ENCODE measurements at places on chromosomes 11 and 22.
A peak's percentile ranks its signal among the peaks of the same experiment; 100 is the strongest.

GRCh38 chr11:73192272-73192671, 25.8 kb upstream of the P2RY2 start:
- DNase-seq, result no peak

DNA sequence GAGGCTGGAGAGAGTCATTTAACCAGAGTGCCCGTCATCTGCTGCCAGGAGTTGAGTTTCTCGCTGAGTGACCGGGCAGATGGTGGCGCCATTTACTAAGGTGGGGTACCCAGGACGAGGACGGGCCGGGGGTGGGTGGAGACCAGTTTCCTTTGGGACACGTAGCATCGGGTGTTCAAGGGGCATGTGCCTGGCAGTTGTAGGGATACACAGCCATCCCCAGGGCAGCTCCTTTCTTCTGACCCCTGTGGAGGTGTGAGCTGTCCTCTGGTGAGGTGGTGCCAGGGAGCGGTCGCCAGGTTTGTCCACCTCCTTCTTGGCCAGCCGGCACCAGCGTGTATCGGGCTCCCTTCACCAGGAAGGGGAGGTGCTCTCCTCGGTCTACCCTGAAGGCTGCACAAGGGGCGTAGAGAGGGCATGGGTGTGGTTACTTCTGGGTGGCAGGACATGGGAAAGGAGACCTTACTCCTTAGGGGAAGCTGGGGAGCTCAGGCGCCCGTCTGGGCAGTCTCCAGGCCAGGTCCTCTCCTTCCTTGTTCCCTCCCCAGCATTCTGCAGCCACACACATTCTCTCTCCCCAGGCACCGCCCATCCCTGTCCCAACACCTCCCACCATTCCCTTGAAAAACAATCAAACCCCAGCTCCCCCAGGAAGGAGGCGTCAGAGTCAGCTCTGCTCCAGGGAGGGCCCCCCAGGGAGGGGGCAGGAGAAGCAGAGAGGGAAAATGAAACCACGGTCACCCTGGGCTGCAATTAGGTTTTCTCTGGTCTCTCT, 10.3 kb upstream of the MB start:
- DNase-seq, result peak; percentile 85

DNA sequence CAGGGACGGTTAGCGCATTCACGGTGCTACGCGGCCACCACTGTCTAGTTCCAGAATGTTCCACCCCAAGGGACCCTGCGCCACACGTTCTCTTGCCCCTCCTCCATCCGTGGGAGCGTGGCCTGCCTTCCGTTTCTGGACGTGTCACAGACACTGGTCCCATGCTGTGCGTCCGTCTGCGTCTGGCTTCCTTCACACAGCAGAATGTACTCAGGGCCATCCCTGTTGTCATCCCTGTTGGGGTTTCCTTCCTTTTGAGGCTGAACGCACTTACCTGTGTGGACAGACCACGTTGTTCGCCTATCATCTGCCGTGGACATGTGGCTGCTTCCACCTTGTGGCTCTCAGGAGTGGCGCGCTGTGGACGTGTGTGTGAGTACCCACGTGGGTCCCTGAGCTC, 24.9 kb downstream of the BRSK2 start:
- DNase-seq, result no peak

DNA sequence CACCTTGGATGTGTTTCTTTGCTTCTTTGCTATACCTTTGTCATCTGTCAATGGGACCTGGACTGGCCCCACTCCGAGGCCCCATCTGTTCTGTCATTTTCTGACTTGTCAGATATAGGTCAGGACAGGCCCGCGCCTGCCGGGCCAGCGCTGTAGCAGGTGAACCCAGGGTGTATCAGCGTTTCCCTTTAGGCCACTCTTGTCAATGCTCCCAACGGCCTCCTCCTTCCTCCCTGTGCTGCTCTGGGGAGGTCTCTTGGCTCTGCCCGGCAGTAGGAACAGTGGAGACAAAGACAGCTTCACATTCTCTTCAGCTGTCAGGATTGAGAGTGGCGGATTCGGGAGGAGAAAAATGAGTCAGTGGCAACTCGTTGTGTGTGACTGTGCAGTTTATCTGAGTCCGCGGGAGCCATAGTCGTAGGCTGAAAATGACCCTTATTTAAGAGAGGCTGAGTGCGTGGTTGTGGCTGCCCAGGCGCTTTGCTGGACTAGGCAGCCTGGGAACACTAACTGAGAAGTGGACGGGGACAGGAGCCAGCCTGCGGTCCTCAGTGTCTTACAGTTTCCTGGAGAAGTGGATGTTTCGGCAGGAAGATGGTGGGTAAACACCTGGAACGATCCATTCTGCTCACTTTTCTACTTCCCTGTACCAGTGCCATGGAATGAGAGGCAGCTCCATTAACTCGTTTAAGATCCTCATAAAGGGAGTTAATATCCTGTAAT, 102.3 kb downstream of the PRR5L start:
- DNase-seq, result no peak

DNA sequence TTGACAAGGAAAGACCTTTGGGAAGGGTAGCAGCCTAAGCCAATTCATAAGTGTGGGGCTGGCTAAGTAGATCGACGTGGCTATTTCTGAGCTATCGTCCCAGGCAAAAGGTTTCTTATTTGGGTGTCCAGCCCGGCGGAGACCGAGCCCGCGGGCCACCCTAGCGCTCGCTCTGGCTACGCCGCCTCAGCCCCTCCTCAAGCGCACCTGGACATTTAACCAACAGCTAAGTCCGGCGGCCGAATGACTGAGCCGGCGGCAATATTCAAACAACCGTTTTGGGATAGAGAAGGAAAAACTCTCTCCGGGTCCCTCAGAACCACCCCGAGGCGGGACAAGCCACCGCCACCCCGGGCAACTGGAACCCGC, 457 bp downstream of the RNF141 start:
- DNase-seq, result no peak

DNA sequence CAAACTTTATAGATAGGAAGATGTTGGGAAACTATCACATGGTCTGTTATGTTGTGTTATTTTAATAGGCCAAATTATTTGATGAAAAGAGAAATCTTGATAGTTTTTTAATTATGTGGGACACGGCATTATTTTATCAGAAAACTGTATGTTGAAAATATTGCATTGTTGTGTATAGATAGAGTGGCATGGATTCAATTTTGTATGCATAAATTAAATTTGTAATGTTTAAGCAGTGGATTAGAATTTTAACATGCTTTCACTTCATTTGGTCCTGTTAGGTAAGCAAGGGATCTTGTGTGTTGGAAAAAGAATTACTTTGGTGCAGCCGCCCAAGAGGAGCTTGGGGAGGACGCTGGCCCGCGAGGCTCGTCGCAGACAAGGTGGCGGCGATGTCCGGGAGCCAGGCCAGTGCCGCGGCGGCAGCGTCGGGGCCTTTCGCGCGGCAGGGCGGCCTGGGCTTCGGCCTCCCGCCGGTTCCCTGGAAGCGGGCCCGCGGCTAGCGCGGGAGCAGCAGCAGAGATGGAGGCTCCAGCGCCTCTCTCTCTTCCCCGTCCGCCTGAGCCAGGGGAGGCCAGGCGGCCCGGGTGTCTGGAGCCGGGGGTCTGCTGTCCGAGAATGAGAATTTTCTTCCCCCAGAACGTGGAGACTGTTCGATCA, 82.7 kb downstream of the GGT1 start:
- no peak for DNase-seq

- no peak for DNase-seq
These were observed 551.6 kb downstream of the OPCML start for GRCh38 chr11:132980670-132981069.

DNA sequence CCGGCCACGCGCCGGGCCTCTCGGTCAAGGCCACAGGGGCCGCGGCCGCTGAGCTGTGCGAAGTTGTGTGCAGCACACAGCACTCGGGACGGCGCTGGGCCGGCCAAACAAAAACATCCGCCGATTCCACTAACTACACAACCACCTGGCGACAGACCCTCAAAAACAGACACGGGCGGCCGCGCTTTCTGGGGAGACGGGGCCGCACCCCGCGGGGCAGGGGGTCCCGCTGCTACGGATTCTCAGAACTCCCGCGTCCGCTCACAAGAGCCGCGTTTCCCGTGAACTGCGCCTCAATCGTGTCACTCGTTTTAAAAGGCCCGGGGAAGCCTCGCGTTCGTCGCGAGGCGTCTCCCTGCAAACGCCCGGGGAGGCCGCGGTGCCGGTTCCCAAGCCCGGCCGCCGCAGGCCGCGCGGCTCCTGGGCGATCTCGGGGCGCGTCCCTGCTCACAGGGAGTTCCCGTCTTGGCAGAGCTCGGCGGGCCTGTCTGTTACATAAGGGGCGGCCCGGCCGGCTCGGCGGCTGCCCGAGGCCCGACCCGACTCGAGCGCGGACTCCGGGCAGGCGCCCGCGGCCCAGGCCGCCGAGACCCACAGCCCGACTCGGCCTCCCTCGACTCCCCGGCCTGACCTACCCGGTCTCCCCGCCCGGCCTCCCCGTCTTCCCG, 936 bp downstream of the BRD1 start:
- no peak for DNase-seq

GRCh38 chr11:10925149-10925926, 67.5 kb upstream of the ZBED5 start:
- DNase-seq, result no peak

DNA sequence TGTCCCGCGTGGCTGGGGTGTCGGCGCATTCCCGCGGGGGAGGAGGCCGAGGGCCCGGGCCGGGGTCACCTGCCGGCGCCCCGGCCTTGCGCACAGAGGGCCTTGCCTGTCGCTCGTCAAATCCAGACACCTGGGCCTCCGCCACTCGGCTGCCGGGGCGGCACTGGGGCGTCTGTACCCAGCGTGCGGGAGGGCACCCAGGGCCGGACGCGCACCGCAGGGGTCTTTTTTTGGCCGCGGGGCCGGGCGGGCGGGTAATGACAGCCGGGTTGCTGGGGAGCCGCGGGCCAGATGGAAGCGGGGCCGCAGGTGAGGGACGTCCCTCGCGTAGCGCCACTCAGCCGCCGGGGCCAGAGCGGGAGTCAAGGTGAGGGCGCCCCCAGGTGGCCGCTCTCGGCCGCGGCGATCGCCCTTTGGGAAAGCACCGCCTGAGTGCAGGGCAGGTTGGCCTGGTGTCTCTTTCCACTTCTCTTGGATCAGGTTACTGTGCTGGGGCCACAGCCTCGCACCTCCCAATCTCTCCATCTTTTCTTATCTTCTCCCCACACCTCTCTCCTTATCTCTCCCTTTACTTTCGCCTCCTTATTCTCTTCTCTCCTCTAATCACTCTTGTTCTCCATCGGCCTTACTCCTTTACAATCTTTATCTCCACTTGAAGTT, 3.5 kb downstream of the PHLDB1 start:
- no peak for DNase-seq

GRCh38 chr11:96188243-96189006, 154.6 kb downstream of the MAML2 start:
- no peak for DNase-seq

DNA sequence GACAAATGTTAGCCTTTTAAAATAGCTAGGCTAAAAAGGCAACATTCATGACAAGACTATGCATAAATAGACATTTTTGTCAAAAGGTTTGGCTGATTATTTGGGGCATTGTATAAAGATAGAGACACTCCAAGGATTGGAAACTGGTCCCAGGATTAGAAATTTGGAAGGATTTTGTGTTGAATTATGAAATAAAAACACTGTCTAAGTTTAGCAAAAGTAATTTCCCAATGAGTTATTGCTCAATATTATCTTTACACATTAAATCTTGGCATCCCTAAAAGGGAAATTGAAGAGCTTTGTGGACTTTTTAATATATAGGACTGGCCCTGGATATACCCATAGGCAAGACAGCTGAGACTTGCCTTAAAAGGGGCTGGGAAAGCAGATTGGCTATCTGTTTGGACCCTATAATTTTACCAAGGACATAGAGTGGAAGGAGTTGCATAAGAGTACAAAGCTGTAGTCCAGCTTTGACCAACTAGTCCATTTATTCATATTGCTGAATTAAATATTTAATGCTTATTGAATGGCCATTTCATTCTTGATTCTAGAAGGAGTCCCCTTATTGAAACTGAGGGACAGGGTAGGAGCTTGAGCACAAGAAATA, 382.7 kb downstream of the METTL15 start:
- no peak for DNase-seq

DNA sequence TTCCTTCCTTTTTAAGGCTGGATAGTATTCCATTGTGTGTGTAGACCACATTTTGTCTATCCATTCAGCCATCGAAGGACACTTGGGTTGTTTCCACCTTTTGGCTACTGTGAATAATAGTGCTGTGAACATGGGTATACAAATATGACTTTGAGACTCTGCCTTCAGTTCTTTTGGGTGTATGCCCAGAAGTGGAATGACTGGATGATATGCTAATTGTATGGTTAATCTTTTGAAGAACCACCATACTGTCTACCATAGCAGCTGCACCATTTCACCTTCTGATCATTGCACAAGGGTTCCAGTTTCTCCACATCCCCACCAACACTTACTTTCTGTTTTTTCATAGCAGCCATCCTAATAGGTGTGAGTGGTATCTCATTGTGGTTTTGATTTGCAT, 30.3 kb downstream of the SGSM1 start:
- no peak for DNase-seq

DNA sequence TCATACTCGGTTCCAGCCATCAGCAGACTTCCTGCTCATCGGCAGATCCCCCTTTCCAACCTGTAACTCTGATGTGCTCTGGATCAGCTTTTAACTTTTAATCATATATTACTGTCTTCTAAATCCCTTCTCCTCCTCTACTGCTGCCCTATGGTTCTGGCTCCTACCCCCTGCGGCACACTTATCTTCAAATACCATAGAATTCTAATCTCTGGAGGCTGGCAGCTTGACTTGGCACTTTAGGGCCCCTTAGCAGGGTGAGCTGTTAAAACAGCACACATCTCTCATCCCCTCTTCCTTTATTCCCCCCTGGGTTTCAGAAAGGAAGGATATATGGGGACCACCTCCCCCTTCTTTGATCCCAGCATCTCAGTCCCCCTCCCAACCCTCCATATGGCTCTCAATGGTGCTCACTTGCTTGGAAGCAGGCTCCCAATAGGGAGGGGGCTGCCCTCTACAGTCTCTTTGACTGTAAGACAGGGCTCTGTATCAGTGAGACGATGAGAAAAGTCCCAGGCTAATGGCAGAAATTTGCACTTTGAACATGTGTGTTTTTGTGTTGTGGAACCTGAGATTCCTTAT, 4.4 kb upstream of the CNTF start:
- DNase-seq, result no peak

DNA sequence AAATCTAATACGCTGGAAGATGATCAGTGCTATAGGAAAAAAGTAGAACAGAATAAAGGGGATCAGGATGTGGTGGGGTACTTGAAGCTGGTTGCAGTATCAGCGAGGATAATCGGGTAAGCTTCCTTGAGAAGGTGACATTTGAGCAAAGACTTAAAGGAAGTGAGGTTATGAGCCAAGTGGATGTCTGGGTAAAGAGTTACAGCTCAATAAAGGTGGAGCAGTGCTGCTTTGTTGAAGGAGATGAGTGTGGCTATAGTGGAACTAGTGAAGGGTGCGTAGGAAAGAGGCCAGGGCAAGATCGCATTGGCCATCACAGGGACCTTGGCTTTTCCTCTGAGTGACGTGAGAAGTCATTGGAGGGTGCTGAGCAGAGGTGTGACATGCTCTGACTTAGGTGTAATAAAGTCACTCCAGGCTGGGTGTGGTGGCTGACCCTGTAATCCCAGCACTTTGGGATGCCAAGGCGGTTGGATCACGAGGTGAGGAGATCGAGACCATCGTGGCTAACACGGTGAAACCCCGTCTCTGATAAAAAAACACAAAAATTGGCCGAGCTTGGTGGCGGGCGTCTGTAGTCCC, 2.3 kb upstream of the SYVN1 start:
- DNase-seq, result no peak

- no peak for DNase-seq
These were observed 56.8 kb upstream of the THY1 start for GRCh38 chr11:119479685-119480275.

- DNase-seq, result no peak
These were observed 4.0 kb downstream of the MMP10 start for GRCh38 chr11:102776454-102776853.

- no peak for DNase-seq
These were observed 17.2 kb upstream of the UVRAG start for GRCh38 chr11:75797792-75798191.
